ENCODE measurements at places on chromosomes 3 and 15.
A peak's percentile ranks its signal among the peaks of the same experiment; 100 is the strongest.

DNA sequence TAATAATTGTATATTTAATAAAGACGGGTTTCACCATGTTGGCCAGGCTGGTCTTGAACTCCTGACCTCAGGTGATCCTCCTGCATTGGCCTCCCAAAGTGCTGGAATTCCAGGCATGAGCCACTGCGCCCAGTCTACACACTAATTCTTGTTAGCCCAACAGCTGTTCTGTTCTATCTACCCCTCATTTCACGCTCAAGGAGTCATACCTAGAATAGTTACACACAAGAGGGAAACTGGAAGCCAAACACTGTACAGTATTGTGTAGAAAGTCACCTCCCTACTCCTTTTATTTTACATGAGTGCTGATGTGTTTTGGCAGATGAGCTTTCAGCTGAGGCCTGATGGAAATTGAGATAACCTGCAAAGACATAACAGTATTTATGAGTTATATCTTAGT, 13.4 kb upstream of the CTDSPL2 start:
- no peak for DNase-seq

GRCh38 chr3:77324105-77324504, 284.2 kb downstream of the ROBO2 start:
- no peak for DNase-seq

- DNase-seq, result no peak
Measured at GRCh38 chr3:27971600-27971999, 249.5 kb upstream of the EOMES start.

DNA sequence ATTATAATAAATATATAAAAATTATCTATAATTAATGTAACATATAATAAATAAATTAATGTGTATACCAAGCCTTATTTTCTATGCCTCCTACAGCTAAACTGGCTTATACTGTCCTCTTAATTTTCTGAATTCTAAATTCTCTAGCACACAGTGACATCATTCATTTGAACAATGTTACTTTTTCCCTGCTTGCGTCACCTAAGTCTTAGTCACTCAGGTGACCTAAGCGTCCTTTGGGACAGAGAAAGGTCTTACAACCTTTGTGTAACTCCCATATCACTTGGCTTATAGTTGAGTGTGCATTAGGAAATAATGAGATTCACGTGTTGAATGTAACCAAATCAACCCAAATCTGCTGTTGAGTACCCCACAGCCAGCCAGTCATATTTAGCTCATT, 48.5 kb upstream of the KCNMB2 start:
- no peak for DNase-seq

DNA sequence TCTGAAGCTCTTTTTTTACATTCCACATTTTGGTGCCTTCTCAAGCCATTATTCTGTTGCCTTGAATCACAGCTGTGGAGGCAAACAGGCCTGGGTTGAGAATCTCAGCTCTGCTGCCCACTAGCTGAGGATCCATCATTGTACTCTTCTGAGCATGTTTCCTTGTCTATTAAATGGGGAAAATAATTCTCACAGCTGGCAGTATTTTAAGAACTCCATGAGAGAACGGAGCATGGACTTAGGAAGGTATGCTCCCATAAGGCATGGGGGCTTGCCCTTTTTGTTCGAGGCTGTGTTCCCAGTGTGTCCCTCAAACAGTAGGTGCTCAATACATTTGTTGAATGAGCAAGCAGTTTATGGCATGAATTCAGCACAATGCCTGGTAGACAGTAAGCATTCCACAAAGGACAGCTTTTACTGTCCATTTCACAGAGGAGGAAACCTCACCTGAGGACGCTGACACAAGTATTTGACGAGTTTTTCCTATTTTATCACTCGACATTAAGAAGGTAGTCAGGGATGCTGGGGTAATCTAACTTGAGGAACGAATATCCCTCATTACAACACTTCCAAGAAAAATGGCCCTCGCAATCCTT, 2.1 kb upstream of the PTPRG start:
- no peak for DNase-seq

DNA sequence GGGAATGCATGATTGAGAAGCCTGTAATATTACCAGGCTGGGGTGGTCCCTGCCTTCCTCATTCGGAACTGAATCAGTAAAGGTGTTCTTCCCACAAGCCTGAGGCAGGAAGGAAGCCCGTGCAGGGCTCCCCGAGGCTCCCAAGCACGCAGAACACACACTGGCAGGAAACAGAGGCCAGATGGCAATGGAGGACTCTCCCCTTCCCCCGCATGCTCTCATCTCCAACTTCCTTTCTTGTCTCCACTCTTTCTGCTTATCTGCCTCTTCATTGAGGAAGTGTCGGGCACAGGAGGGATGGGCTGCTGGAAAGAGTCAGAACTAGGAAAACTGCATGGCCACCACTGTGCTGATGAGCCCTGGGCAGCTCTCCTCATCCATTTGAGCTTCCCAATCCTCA, 123.5 kb downstream of the NUP210 start:
- no peak for DNase-seq

DNA sequence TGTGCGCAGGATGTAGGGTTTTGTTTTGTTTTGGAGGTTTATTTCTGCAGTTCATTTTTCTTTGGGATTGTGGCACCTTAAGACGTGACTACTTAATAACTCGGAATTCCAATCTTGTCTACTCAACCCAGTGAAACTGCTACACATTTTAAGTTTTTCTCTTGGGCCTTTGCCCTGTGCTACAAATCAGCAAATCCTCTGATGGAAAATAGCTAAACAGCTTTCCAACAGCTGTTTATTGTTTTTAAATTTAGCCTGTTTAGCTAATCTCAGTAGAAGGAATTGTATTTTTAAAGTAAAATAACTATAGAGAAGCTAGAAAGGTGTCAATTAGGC, 48.4 kb downstream of the OPA1 start:
- no peak for DNase-seq

- DNase-seq, result no peak
Measured at GRCh38 chr3:155504682-155505081, 211.2 kb upstream of the STRIT1 start.

DNA sequence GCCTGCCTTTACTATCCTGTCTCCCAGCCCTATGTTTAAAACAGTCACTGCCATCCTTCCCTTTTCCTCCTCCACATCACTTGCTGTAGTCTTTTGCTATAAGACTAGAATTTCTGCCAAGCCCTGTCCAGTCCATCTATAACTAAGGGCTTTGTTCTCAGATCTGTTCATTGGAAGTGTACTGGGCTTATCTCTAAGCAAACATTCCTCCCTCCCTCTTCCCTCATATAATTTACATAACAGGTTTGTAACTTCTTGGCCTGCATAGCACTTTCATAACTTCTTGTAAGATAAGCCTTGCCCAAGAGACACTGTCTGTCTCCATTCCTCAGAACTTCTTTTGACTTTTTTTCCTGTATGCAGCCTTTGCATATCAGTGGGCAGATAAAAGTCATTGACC, 16.7 kb downstream of the TPRG1 start:
- no peak for DNase-seq

DNA sequence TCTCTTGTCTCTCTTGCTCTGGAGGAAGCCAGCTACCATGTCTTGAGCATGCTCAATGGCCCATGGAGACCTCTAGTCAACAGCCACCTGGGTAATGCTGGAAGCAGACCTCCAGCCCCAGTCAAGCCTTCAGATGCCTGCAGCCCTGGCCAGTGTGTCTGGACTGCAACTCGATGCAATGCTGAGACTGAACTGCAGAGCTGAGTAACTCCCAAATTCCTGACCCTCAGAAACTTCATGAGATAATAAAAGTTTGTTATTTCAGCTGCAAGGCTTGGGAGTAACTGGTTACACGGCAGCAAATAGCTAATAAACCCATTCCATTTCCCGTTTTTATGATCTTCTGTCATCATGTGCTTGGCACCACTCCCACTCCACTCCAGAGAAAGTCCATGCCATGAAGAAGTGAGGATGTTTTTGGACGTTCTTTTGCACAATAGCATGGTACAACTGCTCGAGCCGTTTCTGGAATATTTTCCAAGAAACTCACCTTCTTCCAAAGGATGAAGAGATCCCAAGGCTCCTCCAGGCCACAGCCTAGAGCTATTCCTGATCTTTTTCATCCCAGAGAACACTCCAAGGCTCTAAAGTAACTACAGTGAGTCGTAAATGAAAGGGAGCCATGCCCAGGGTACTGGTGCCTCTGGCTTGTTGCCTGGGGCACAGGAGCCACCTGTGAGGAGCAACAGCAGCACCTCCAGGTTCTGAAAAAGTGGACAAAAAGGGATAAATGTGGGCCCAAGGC, 72.0 kb upstream of the KLF13 start:
- no peak for DNase-seq

GRCh38 chr15:100026041-100026440, 292.8 kb upstream of the LYSMD4 start:
- DNase-seq, result no peak

GRCh38 chr15:48427960-48428547, 96.8 kb downstream of the DUT start:
- no peak for DNase-seq

- no peak for DNase-seq
Measured at GRCh38 chr15:40932156-40932555, 3.0 kb downstream of the DLL4 start.

- no peak for DNase-seq
Measured at GRCh38 chr3:52006017-52006819, 10.5 kb upstream of the RPL29 start.

GRCh38 chr3:33130144-33130543, 16.3 kb downstream of the CRTAP start:
- no peak for DNase-seq

GRCh38 chr15:72933976-72934375, 118.3 kb upstream of the NEO1 start:
- DNase-seq, result no peak

DNA sequence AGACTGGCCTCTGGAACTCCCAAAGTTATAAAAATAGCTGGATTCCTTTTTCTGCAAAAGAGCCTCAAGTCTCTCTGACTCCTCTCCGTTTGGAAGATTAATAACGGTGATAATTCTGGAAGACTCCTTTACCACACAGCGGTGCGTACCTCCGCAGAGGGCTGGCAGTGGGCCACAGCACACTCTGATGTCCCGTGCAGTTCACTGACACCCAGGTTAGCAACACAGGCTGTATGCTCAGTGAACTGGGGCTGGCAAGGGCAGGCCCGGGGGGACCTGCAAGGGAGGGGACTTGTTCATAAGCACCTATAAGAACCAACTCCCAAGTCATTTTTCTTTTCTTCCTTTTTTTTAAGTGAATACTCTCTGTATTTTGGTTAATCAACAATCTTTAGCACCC, 120.3 kb upstream of the TJP1 start:
- DNase-seq, result no peak

- no peak for DNase-seq
Measured at GRCh38 chr15:65952391-65953053, 83.2 kb downstream of the RAB11A start.

GRCh38 chr3:13023235-13023970, 49.8 kb downstream of the IQSEC1 start:
- no peak for DNase-seq

GRCh38 chr3:179071323-179072099, at the start of gene ZMAT3:
TSS of gene ZMAT3 (minus strand) at chr3:179071809. CDS start at chr3:179067752, 4,057 bp downstream.
- DNase-seq, result peak; percentile 94

DNA sequence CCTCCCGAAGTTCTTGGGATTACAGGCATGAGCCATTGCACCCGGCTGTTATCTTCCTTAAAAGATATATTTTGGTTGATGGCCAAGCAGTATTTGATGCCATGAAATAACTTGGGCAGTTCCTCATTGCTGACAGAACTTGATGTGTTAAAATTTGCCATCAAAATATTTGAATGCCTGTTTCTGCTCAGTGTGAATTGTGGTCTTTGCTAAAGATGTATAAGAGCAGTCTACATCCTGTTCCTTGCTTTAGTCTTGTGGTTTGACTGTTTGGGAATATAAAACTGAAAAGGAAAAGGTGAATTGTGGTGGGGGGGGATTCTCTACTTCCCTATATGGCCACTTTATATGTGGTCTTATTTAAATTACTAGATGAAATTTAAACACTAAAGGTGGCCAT, 14.0 kb downstream of the TRIM71 start:
- no peak for DNase-seq

DNA sequence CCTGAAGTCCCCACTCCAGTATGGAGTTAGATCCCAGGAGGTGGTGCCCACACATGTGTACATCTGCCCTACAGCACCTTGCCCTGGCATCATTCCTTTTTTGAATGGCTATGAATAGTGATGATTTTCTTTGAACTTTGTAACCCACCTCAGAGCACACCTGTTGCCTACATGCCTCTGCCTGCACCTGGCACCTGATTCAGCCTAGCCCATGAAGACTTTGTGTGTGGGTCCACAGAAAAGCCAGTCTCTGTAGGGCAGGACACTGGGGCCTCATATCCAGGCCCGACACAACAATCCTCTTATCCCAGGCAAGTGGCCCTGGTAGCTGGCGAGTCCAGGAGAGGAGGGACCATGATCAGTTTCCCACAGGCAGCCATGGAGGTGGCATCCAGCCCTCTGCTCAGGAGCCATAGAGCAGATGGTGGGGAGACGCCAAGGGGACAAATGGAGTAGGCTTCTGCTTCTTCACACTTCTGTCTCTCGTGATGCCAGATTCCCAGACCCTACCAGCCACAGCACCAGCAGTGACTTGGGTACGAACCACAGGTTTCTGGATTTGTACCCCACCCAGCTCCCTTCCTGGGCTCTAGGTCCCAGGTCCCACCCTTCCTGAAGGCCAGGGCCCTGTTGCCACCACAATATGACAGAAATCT, 230.7 kb downstream of the UACA start:
- no peak for DNase-seq

GRCh38 chr3:18716821-18717220, 291.7 kb upstream of the SATB1 start:
- DNase-seq, result no peak

DNA sequence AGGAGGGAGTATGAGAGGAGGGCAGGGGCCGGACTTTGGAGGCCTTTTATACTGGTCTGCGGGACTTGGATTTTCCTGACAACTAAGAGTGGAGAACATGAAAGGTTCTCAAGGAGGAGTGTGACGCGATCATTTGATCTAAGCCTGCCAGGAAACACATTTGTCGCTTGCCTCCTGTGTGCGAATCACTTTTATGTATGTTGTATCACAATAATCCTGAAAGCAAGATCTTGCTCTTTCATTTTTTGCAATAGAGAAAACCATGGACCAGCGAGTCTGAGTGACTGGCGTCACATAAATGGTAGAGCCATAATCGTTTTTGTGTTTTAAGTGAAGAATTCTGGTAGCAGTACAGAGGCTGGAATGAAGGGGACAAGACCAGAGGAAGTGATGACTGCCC, 100.7 kb downstream of the ARNT2 start:
- DNase-seq, result no peak

DNA sequence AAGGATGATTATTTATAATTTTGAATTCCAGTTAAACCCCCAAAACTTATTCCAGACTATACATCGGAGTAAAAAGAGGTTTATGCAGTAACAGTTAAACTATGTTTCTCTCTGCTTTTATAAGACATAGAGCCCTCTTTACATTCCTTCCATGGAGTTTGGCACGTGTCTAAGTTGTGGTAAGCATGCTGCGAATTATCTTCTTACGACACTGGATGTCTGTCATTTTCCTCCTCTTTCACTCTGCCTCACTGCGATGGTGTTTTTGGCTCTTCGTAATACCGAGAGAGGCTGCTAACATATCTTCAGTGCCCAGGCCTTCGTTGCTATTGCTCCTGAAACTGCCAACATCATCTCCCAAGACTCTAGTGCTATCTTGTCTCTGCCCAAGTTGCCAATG, 83.9 kb upstream of the TGFBR2 start:
- no peak for DNase-seq

Data from head of caudate nucleus (tissue), 42 donors.